DMS153 (cell line): ENCODE measurements at places on chromosomes 2 and 18.

- DNase-seq, result no peak
These were observed 205.7 kb downstream of the ASB1 start for GRCh38 chr2:238632181-238633060.

- DNase-seq, result no peak
These were observed 32.0 kb upstream of the MAP2 start for GRCh38 chr2:209391776-209392401.

GRCh38 chr2:6724605-6725140, 141.0 kb downstream of the CMPK2 start:
- no peak for DNase-seq

DNA sequence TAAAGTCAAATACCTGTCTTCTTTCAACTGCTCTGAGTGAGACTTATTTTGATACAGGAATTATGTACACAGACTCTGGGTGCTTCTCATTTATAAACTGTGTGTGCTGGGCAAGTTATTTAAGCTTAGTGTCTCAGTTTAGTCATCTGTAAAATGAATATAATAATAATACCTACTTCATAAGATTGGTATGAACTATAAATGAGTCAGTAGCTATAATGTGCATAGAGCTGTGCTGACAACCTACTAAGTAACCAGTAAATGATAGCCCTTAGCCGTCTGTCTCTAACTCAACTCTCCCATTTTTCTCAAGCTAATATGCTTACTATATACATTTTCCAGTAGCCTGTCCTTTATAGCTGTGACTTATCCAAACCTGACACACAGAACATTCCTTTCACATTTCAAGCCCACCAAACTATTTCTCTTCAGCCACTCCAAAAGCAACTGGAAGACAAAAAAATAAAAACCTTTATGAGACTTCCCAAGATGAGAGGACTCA, 319.8 kb downstream of the ETAA1 start:
- no peak for DNase-seq

DNA sequence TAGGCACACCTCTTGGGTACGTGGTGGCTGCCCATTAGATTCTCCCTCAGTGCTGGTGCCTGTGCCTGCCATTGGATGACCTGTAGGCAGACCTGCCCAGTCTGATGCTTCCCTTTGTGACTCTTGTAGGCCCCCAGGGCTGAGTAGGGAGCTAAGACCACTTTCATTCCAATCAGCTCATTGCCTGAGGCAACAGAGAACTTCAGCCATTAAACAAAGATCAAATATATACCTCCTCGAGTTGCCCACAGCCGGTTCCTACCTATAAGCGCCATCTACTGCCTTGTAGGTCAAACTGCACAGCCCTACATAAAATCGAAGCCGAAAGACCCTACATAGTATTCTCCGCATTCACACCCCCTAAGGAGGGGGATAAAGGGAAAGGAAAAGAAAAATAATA, 184.6 kb downstream of the ETAA1 start:
- DNase-seq, result no peak

DNA sequence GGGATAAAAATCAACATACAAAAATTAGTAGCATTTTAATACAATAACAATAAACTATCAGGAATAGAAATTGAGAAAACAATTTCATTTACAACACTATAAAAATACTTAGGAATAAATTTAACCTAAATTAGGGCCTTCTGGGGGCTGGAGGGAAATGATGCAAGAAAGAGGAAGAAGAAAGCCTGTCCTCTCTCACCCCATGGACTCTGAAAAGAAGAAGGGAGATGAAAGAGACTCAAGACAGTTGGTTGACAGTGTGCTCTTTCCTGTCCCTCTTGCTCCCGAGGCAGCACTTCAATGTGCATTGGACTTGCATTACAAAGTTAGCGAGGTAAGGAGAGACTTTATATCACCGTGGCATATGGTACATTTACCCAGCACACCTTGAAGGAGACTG, 88.5 kb downstream of the VAPA start:
- no peak for DNase-seq

DNA sequence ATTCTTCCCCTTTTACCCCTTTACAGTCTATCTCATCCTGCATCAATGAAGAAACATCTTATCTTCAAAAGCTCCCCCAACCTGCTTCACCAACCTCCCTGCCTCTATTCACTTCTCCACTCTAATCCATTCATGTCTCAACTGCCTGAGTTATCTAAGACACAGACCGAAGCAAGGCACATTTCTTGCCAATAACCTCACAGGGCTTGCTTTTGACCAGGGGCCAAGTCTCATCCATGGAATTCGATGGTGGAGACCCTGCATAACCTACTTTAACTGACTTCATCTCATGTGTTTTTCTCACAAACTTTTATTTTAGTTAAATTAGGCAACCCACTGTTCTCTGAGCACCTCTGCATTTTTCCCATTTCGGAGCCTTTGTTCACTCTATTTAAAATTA, 69.7 kb downstream of the MYCN start:
- no peak for DNase-seq
